Mesothelial cell of epicardium (in vitro differentiated cells): ENCODE measurements at places on chromosomes 6 and 20.
A peak's percentile ranks its signal among the peaks of the same experiment; 100 is the strongest.

DNA sequence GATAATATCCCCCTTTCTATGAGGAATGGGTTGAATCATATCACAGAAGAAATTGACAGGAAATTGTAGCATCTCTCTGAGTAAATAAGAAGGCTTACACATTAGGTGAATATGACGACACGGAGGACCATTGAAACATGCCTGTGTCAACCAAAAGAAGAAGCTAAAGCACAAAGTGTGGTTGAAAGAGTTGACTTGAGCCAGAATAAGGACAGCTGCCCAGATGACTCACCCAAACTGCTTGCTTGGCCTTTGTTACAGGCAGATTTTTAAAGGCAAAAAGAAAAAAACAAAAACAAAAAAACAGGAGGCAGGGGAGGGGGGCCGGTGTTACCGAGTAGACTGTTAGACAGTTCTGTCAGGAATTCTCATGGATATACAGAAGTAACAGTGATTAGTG is 129.8 kb upstream of the EDN1 start:
- peak overlapping the region; percentile 19 for H3K27ac ChIP-seq
- H3K36me3 ChIP-seq = peaks cover 70% of the 10 kb centered on the region
- H3K4me3 ChIP-seq = no peak overlapping the region
- peaks cover 6% of the 10 kb centered on the region for H3K4me1 ChIP-seq

- H3K36me3 ChIP-seq = no peaks in the 10 kb centered on the region
- peak overlapping the region; percentile 30 for H3K4me3 ChIP-seq
- H3K27ac ChIP-seq = peak overlapping the region; percentile 78
- DNase-seq = no peak
Measured at GRCh38 chr6:52551483-52552277, 25.2 kb downstream of the TRAM2 start.

DNA sequence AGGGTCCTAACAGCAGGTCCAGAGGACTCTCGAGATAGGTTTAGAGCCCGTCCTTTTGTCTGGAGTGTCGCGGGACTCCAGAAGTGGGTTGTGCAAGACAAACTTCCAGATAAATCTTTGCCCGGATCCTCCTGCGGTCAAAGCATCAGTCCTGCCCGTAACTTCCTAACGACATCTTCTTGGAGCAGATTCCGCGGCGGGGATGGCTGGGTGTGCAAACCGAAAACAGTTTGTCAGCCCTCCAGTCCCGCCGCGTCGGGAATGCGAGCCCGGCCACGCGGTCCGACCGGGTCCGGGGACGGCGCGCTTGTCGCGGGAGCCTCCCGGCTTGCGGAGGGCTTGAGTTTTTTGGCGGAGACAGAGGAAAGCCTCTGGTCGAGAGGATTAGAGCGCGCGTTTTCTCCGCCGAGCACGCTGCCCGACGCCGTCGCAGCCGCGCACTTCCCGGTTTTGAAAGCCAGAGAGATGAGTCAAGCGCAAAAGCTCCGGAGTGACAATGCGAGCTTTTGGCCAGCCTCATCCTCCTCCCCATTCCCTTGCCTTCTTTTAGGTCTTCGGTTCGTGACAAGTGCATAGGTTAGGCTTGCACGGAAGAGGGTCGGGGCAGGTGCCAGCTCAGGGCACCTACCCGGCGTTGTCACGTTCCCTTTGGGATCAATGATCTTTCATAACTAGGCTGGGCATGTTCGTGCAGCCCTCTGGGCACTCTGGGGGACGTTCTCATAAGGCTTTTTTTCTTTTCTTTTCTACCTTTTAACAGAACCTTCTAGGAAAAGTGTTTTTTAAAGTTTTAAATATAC is 91.3 kb upstream of the PRDM1 start:
- H3K27ac ChIP-seq = peak overlapping the region; percentile 45
- peaks cover 28% of the 10 kb centered on the region for H3K4me1 ChIP-seq
- peak overlapping the region; percentile 64 for H3K4me3 ChIP-seq

- H3K27ac ChIP-seq = no peak overlapping the region
- DNase-seq = no peak
- no peaks in the 10 kb centered on the region for H3K36me3 ChIP-seq
- H3K27me3 ChIP-seq = peaks cover 73% of the 10 kb centered on the region
Measured at GRCh38 chr6:166253778-166254204, 54.4 kb downstream of the PRR18 start.

DNA sequence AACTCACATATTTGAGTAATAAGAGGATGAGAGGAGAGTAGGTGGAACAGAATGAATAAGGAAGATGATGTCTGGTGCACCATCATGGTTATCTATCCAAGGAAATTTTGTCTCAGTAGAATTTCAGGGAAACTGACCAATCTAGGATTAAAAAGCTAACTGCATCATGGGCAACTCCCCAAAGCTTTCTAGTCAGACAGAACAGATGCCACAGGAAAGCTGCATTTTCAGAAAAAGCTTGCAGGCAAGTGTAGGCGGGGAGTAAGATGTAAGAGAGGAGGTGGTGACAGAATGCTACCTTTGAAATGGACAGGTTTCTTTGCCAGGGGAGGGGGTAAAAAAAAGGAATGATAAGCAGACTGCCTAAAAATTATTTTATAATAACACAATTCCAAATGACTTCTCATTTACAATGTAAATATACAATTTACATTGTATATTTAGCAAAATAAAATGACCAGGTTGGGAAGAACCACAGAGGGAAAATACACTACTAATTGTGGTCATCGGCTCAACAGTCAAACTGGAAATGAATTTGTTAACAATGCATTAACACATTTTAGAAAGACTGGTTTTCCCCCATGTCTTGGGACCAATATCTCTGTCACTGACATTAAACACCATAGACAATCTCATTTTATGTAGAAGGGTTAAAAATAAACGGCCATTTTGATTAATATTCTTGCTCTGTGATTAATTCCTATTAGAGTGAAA is 15.1 kb downstream of the NHSL1 start:
- peak overlapping the region; percentile 95 for H3K27ac ChIP-seq
- H3K36me3 ChIP-seq = peaks cover 13% of the 10 kb centered on the region
- H3K4me3 ChIP-seq = no peak overlapping the region
- DNase-seq = no peak
- H3K27me3 ChIP-seq = no peaks in the 10 kb centered on the region

DNA sequence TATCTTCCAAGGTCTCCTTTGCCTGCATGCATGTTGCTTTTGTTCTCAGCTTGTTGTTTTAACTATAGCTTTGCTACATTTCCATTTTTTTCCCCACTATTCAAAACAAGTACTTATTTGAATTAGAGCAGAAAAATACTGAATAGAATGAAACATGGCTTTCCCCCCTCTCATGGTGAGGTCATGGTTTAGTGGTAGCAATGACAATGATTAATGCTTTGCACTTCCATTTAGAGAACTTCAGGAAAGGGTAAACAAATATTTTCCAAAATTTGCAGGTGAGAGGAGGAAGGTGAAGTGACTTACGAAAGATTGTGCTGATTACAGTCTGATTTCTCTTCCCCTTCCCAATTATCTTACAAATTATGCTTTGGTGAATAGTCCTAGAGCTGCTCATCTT is 47.8 kb upstream of the TRAF3IP2 start:
- H3K27ac ChIP-seq = no peak overlapping the region
- H3K27me3 ChIP-seq = no peaks in the 10 kb centered on the region
- peaks cover 4% of the 10 kb centered on the region for H3K36me3 ChIP-seq
- no peak for DNase-seq

DNA sequence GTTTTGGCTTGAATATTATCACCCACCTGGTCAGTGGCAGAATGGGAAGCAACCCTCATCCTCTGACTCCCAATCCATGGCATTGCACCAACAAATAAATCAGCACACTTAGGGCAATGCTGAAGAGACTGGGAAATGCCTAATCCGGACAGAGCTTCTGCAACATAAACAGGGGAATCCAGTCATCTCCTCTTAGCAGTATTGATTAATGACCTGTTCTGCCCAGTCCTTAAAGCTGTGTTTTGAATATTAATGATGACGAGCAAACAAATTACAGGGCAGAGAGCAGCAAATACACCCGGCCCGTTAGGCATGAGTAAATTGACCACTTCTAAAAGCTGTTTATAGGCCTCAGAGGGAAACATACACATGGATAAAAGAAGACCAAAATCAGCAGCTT is 77.0 kb upstream of the B3GAT2 start:
- H3K27ac ChIP-seq = no peak overlapping the region
- H3K36me3 ChIP-seq = no peaks in the 10 kb centered on the region
- DNase-seq = no peak
- no peaks in the 10 kb centered on the region for H3K4me1 ChIP-seq
- H3K4me3 ChIP-seq = no peak overlapping the region

GRCh38 chr20:29740951-29741593 is 1516.4 kb upstream of the DEFB115 start:
- H3K27ac ChIP-seq = no peak overlapping the region
- H3K4me3 ChIP-seq = no peak overlapping the region
- no peak for DNase-seq
- peaks cover 10% of the 10 kb centered on the region for H3K36me3 ChIP-seq

DNA sequence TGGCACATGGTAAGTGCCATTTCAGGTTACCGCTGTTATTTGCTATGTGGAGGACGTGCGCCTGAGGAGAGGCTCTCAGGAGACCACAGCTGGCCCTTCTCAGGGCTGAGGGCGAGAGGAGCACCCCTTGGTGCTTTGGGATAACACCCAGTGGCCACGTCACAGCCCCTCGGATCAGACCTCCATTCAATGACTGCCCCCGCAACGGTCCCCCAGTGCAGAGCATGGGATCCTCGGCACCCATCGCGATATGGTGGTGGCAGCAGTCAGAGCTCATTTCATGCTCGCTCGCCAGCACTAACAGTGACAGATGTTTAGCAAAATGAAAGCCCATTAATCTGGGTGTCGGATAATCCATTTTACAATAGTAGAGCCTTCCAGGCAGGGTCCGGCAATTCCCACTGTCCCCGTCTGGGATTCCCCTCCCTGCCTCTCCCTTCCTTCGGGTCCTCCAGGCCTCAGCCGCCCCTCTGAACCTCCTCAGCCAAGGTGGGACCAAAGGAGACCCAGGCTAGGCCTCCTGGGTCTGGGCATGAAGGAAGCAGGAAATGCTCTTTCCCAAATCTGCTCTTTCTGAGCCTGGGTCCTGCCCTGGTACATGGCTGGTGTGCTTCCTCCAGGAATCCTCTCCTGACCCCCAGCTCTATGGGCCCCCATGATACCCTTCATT is 117.1 kb downstream of the GRM4 start:
- peaks cover 11% of the 10 kb centered on the region for H3K4me1 ChIP-seq
- H3K27ac ChIP-seq = no peak overlapping the region
- peaks cover 19% of the 10 kb centered on the region for H3K27me3 ChIP-seq
- H3K36me3 ChIP-seq = no peaks in the 10 kb centered on the region
- no peak for DNase-seq

GRCh38 chr6:142537612-142538478 is 236.0 kb downstream of the ADGRG6 start:
- H3K4me1 ChIP-seq = peaks cover 4% of the 10 kb centered on the region
- no peaks in the 10 kb centered on the region for H3K36me3 ChIP-seq
- no peak overlapping the region for H3K4me3 ChIP-seq
- no peak for DNase-seq

- DNase-seq = no peak
- peaks cover 5% of the 10 kb centered on the region for H3K4me1 ChIP-seq
- peaks cover 3% of the 10 kb centered on the region for H3K36me3 ChIP-seq
- H3K27me3 ChIP-seq = no peaks in the 10 kb centered on the region
- no peak overlapping the region for H3K27ac ChIP-seq
Measured at GRCh38 chr6:134359302-134359701, 41.4 kb upstream of the SGK1 start.

GRCh38 chr6:166488076-166488685 is 98.3 kb downstream of the RAMACL start:
- DNase-seq = no peak
- no peak overlapping the region for H3K4me3 ChIP-seq
- no peak overlapping the region for H3K27ac ChIP-seq
- no peaks in the 10 kb centered on the region for H3K27me3 ChIP-seq

GRCh38 chr6:135305684-135306083 is 124.6 kb downstream of the MYB start:
- H3K27me3 ChIP-seq = no peaks in the 10 kb centered on the region
- H3K27ac ChIP-seq = no peak overlapping the region
- H3K36me3 ChIP-seq = peaks cover 14% of the 10 kb centered on the region
- H3K4me3 ChIP-seq = no peak overlapping the region

DNA sequence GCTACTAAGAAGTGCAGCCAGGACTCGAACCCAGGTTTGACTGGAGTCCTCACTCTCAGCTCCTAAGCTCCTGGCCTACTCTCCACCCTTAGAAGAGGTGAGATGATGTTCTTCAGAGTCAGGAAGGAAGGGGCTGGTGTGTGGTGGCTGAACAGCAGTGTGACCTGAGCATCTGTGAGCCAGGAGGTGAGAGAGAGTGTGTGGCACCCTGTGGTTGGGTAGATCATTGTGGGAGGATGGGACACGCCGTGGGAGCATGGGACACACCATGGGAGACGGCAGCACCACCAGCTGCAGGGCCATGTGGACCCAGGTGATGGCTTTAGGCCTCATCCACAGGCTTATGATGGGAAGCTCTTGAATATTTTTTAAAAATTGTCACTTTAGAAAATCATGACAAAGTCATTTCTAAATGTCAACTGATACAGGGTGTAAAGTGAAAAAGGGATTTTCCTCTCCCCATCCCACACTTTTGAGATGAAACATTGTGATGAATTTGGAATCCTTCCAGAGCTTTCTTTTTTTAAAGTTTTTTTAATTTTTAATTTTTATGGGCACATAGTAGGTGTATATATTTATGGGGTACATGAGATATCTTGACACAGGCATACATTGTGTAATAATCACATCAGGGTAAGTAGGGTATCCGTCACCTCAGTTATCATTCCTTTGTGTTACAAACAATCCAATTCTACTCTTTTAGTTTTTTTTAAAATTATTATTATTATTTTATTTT is 31.6 kb downstream of the SRC start:
- H3K36me3 ChIP-seq = no peaks in the 10 kb centered on the region
- no peak overlapping the region for H3K4me3 ChIP-seq
- no peaks in the 10 kb centered on the region for H3K27me3 ChIP-seq
- peaks cover 5% of the 10 kb centered on the region for H3K4me1 ChIP-seq

- H3K27ac ChIP-seq = no peak overlapping the region
- H3K4me3 ChIP-seq = no peak overlapping the region
- no peaks in the 10 kb centered on the region for H3K27me3 ChIP-seq
- DNase-seq = no peak
Measured at GRCh38 chr6:158143700-158144099, 24.4 kb downstream of the SERAC1 start.

DNA sequence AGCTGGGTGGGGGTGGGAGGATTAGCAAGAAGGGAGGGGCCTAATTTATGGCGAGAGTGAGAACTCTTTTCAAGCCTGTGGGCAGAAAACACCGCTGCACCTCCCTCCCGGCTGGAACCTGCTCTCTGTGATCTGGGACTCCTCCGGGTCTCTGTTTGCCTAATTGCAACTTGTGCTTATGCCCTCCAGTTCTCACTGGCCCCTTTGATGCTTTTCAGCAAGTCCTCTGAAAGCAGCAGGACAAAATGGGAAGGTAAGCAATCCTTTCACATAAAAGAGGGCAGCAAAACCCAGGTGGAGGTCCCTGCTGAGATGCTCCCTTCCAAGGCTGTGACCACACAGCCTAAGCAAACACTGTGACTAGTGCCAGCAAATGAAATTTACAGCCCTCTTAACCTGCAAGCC is 523.0 kb upstream of the FLRT3 start:
- peak overlapping the region; percentile 21 for H3K4me3 ChIP-seq
- no peaks in the 10 kb centered on the region for H3K36me3 ChIP-seq
- no peaks in the 10 kb centered on the region for H3K27me3 ChIP-seq
- peak overlapping the region; percentile 50 for H3K27ac ChIP-seq

- peaks cover 71% of the 10 kb centered on the region for H3K27me3 ChIP-seq
- DNase-seq = peak; percentile 67
- H3K36me3 ChIP-seq = no peaks in the 10 kb centered on the region
- peak overlapping the region; percentile 86 for H3K4me3 ChIP-seq
Measured at GRCh38 chr6:37698264-37699137, 818 bp upstream of the MDGA1 start.
